ENCODE measurements at places on chromosomes 3 and 15.
A peak's percentile ranks its signal among the peaks of the same experiment; 100 is the strongest.

DNA sequence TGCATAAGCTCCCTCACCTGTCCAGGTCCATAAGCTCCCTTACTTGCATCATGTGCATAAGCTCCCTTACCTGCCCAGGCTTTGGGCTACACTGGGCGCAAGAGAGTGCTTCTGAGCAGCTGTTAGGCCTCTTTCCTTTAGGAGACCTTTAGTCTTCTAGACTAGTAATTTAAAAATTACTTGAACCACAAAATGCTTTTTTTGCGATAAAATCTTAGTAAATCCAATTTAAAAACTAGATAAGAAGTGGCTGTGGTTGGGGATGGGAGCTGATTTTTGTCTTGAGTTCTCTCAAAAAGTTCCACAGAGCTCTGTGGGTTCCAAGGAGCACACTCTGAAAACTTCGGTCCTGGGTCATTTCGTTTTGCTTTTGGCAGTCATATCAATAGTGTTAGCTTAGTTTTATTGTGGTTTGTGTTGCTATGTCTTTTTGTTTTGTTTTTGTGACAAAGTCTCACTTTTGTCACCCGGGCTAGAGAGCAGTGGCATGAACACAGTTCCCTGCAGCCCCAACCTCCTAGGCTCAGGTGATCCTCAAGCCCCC lies 6.7 kb downstream of the CEMIP start:
- DNase-seq, result no peak

- no peak for DNase-seq
Measured at GRCh38 chr3:148211725-148212124, 486.0 kb upstream of the AGTR1 start.

- no peak for DNase-seq
Measured at GRCh38 chr3:66014056-66014455, 24.7 kb downstream of the MAGI1 start.

GRCh38 chr3:179425075-179425474 lies 26.2 kb downstream of the GNB4 start:
- no peak for DNase-seq

- no peak for DNase-seq
Measured at GRCh38 chr3:136937851-136938250, 19.9 kb upstream of the IL20RB start.

DNA sequence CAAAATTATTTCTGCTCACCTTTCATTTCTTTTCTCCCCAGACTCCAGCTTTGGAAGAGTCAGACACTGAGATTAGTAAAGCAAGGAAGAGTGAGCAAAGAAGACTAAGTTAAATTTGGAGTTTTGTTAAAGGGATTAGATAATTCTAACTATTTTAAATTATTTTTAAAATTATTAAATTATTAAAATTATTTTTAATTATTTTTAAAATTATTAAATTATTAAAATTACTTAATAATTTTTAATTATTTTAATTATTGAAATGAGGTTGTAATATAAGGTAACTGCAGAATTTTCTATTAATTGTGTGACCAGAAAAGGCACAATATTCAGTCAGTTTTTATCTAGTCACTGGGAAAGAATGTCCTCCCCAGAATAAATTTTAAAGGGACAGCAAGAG lies 185.0 kb upstream of the EOMES start:
- DNase-seq, result no peak

DNA sequence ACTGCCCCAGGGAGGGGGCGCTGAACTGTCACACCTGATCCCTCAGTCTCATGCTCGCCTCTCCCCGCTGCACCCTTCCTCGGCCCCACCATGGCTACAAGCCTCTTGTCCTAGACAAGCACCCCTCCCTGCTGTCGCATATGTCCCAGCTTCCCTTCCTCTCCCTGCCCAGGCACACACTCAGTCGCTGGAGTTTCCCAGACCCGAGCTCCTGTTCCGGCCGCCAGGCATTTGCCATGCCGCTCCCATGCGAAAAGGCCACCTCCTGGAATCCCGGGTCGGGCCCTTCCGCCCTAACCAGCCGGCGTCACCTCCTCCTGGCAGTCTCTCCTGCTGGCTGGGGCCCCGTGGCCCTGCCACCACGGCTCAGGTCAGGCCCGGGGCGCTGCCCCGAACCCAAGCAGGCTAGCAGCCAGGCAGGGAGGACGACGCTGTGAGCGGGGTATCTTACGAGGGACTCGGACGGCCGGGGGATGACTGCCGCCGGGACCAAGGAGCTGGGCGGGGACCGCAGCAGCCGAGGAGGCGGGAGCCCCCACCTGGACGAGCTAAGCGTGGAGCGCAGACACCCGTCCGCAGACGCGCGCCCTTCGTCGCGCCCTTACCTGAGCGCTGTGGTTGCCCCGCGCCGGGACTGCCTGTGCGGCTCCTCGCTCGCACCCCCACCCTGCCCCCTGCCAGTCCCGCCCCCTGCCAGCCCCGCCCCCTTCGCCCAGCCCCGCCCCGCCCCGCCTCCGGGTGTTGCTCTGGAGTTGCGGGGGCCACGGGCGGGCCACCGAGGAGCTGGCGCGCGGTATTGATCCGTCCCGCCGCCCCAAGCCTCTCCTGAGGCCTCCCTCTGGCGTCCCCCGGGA lies at the start of gene ALS2CL:
Gene ALS2CL, minus strand, starts transcription at position 642 of the 854 bp plus-strand sequence. CDS start 4,239 bp downstream, outside the sequence.
- DNase-seq, result peak; percentile 68

DNA sequence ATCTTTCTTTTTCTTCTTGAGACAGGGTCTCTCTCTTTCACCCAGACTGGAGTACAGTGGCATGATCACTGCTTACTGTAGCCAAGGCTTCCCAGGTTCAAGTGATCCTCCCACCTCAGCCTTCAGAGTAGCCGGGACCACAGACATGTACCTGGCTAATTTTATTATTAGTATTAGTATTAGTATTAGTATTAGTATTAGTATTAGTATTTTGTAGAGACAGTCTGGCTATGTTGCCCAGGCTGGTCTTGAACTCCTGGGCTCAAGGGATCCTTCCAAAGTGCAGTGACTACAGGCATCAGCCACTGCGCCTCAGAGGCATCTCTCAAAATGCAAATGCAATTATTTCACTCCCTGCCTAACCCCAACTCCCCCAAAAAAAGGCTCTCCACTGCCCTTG lies 1.7 kb downstream of the KIF7 start:
- no peak for DNase-seq

GRCh38 chr3:71753701-71754609 lies at the start of gene GPR27:
Gene GPR27, plus strand, starts transcription at chr3:71753855. Its CDS starts 195 bp downstream, at chr3:71754050.
- no peak for DNase-seq

DNA sequence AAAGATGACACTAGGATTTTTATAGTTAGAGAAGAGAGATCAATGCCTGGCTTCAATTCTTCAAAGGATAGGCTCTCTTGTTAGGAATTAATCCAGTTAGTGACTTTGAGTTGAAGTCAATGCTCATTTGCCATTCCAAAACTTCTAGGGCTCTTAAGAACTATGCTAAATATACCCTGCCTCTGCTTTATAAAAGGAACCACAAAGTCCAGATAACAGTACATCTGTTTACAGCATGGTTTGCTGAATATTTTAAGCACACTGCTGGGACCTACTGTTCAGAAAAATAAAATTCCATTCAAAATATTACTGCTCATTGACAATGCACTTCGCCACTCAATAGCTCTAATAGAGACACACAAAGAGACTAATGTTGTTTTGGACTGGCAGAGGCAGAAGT lies 786.6 kb upstream of the DPPA4 start:
- DNase-seq, result no peak

GRCh38 chr15:49926740-49927139 lies 192.3 kb downstream of the ATP8B4 start:
- DNase-seq, result no peak

DNA sequence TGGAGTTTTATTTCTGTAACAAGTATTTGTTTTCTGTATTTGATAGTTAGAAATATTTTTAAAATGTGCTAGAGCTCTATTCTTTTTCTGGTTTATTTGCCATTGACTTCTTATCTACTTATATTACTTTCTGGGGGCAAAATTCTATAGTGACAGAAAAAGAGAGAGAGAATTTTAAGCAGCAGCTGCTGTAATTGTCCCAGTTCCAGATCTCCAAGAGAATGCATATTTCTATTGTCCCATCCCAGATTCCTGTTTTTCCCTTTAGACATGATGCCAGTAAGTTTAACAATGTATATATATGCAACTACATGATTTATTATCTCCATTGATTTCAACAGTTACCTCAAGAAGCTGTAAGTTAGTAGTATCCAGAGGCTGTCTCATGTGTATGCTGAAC lies 541.7 kb upstream of the ZNF385D start:
- DNase-seq, result no peak

GRCh38 chr3:195752066-195752465 lies 31.3 kb downstream of the MUC20 start:
- no peak for DNase-seq

- no peak for DNase-seq
Measured at GRCh38 chr3:188037195-188037718, 116.7 kb upstream of the LPP start.

Data from activated CD8-positive, alpha-beta memory T cell treated with anti-CD3 and anti-CD28 coated beads, Interleukin-2, amount 50 U/mL, for 4 hours (primary cell).